Gastroesophageal sphincter (tissue), 4 donors: ENCODE measurements at places on chromosomes 2 and 18.

- no peaks in the 10 kb centered on the region for H3K36me3 ChIP-seq
- no peak overlapping the region for H3K4me3 ChIP-seq
These were observed 27.5 kb downstream of the MAP4K4 start for GRCh38 chr2:101725038-101725437.

GRCh38 chr2:77579076-77579769 lies 57.0 kb upstream of the LRRTM4 start:
- H3K27ac ChIP-seq, result no peak overlapping the region
- H3K4me3 ChIP-seq, result no peak overlapping the region
- no peaks in the 10 kb centered on the region for H3K4me1 ChIP-seq

GRCh38 chr18:23487738-23488570 lies 15.4 kb upstream of the RMC1 start:
- peak overlapping the region; percentile 33 for H3K4me3 ChIP-seq
- no peaks in the 10 kb centered on the region for H3K27me3 ChIP-seq
- no peaks in the 10 kb centered on the region for H3K36me3 ChIP-seq
- H3K27ac ChIP-seq, result peak overlapping the region; percentile 83
- H3K4me1 ChIP-seq, result no peaks in the 10 kb centered on the region

GRCh38 chr2:20434588-20435294 lies 12.1 kb upstream of the RHOB start:
- no peak for ATAC-seq
- H3K4me3 ChIP-seq, result no peak overlapping the region
- H3K27me3 ChIP-seq, result no peaks in the 10 kb centered on the region
- H3K36me3 ChIP-seq, result no peaks in the 10 kb centered on the region

DNA sequence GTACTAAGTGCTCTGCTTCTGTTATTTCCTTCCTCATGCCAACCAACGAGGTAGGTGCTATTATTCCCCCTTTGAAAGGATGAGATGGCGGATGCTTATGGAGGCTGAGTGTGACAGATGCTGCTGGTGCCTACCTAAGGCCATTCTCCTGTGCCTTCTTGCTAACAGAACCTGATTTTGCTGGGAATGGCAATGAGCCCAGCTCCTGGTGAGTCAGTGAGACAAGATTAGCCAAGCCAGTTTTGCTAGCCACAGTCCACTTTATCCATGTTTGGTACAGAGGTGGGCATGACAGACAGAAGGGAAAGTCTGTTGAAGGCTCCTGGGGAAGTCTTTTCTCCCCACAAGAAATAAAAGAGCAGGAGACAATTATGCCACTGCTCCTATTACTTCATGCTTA lies 43.7 kb upstream of the TMEM163 start:
- H3K27me3 ChIP-seq, result no peaks in the 10 kb centered on the region
- no peak overlapping the region for H3K4me3 ChIP-seq
- H3K27ac ChIP-seq, result no peak overlapping the region
- ATAC-seq, result no peak
- H3K4me1 ChIP-seq, result no peaks in the 10 kb centered on the region

GRCh38 chr2:33421820-33422219 lies 54.6 kb upstream of the RASGRP3 start:
- no peak overlapping the region for H3K4me3 ChIP-seq
- ATAC-seq, result no peak
- H3K36me3 ChIP-seq, result no peaks in the 10 kb centered on the region
- no peak overlapping the region for H3K27ac ChIP-seq

- H3K27me3 ChIP-seq, result no peaks in the 10 kb centered on the region
- no peaks in the 10 kb centered on the region for H3K36me3 ChIP-seq
- peaks cover 12% of the 10 kb centered on the region for H3K4me1 ChIP-seq
- no peak overlapping the region for H3K4me3 ChIP-seq
These were observed 207.3 kb downstream of the SH3RF3 start for GRCh38 chr2:109336296-109336695.

DNA sequence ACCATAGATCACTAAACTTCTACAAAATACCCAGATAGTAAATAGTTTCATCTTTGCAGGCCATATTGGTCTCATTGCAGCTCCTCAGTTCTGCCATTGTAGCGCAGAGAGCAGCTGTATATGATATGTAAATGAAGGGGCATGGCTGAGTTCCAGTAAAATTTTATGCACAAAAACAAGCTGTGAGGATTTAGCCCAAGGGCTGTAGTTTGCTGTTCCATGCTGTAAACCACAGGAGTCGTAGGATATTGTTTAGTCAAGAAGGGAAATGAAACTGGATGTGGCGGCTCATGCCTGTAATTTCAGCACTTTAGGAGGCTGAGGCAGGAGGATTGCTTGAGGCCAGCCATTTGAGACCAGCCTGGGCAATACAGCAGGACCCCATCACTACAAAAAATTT lies 83.0 kb downstream of the MGAT5 start:
- ATAC-seq, result no peak
- no peaks in the 10 kb centered on the region for H3K4me1 ChIP-seq
- H3K36me3 ChIP-seq, result peaks cover 7% of the 10 kb centered on the region
- no peaks in the 10 kb centered on the region for H3K27me3 ChIP-seq
- H3K4me3 ChIP-seq, result no peak overlapping the region
- H3K27ac ChIP-seq, result no peak overlapping the region

DNA sequence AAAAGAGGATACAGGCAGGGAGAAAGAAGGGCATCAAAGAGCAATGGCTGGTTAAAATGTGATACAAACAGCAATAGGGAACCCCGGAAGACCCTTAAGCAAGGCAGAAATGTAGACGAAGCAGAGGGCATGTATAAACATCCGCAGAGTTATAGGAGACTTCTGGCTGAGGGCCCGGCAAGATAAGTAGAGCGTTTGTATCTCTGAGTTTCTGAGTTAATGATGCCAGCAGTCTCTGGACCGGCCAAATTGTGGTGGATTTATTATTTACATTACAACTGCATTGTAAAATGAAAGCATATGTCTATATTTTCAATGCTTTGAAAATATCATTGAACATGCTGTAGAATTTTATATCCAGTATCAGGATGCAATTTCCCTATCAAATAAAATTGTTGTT lies 148.0 kb upstream of the KCTD1 start:
- no peak overlapping the region for H3K4me3 ChIP-seq
- no peak overlapping the region for H3K27ac ChIP-seq
- ATAC-seq, result no peak

DNA sequence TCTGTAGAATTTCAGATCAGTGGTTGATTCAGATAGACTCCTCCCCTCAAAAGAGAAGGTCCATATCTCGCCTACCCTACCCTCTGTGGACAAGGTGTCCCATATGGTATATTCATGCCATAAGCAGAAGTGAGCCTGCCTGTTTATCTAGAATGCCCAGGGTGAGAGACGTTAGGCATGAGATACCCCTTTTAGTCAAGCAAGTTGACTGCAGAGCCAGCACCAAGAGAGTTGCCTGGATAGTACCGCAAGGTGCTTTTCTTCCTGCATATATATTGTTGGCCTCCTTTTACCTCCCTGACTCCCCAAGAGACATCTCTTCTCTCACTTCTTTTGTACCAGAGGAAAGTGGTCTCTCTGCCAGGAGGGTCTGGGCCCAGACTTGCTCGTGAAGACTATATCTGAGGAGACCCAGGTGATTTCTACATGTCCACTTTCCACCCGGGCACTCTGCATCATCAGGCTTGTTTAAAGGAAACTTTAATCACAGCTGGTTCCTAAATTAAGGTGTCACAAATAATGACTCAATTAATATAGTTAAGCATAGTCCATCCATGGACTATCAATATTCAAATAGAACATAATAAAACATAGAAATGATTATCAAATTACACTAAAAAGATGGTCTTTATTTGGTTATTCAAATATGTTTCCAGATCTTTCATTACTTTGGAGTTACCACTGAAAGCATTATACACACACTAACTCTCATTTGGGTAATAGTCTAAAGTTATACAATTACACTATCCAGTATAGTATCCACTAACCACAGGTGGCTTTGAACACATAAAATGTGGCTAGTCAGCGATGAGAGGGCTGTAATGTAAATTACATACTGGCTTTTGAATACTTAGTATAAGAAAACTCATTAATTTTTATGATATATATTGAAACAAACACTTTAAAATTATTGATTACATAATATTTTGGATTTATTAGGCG lies 4.1 kb downstream of the ITGA4 start:
- no peak overlapping the region for H3K27ac ChIP-seq
- no peak for ATAC-seq
- H3K36me3 ChIP-seq, result no peaks in the 10 kb centered on the region
- no peaks in the 10 kb centered on the region for H3K4me1 ChIP-seq
- H3K4me3 ChIP-seq, result no peak overlapping the region
- peaks cover 15% of the 10 kb centered on the region for H3K27me3 ChIP-seq

DNA sequence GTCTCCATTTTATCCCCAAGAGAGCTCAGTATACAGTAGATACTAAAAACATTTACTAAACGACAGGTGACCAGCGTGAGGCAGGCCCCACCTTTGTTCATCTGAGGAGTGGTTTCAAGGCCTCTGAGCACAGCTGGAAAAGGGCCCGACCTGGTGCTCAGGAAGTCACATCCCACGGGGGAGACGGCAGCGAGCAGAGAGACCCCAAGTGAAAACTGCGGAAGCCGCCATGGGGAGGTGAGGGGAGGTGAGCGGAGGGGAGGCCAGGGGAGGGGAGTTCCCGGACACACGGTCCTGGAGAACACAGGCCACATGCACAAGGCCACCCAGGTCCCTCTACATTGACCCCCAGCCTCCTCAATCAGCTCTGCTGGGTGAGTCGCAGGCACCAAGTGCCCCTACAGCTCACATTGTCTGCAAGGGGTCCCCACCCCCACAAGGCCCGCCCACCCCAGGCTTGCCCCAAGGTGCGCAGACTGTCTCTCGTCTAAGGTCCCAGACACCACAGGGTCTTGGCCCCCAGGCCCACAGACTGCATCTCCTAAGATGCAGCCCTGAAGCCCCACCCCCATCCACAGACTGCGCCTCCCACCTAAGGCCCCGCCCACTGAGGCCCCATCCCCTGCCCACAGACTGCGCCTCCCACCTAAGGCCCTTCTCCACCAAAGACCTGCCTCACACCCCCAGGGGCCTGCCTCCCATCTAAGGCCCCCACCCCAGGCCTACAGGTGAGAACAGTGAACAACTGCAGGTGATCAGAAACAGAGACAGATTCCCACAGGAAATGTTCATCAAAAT lies 19.1 kb downstream of the PARD6G start:
- no peak for ATAC-seq
- no peak overlapping the region for H3K4me3 ChIP-seq

GRCh38 chr2:37414470-37414949 lies 70.1 kb downstream of the QPCT start:
- H3K4me3 ChIP-seq, result no peak overlapping the region
- no peaks in the 10 kb centered on the region for H3K27me3 ChIP-seq
- no peaks in the 10 kb centered on the region for H3K4me1 ChIP-seq

DNA sequence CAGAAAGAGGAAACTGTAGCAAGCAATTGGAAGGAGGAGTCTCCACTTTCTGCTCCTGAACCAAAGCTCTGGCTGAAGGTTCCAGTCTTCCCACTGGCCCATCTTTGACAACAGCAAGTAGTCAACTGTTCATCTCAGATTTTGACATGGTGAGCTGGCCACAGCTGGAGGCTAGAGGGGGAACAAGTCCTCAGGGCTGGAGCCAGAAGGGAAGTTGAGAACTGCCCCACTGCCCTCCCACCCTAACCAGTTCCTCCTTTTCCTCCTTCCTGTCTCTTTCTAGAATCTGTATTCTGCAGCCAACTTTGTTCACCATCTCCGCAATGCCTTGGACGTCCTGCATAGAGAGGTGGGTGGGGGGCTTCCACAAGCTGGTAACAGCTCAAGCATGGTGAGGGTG lies 105.8 kb downstream of the PLB1 start:
- no peak for ATAC-seq
- H3K4me1 ChIP-seq, result peaks cover 1% of the 10 kb centered on the region
- H3K27ac ChIP-seq, result peak overlapping the region; percentile 7
- no peak overlapping the region for H3K4me3 ChIP-seq
- H3K27me3 ChIP-seq, result no peaks in the 10 kb centered on the region
